Vagina (tissue), 2 donors: ENCODE measurements at places on chromosomes 7 and 10.

DNA sequence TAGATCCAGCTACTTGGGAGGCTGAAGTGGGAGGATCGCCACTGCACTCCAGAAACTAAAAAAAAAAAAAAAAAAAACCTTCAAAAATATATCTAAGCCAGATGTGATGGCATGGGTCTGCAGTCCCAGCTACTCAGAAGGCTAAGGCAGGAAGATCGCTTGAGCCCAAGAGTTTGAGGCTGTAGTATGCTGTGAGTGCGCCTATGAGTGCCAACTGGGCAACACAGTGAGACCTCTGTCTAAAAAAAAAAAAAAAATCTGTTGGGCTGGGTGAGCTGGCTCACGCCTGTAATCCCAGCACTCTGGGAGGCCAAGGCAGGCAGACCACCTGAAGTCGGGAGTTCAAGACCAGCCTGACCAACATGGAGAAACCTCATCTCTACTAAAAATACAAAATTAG is 2.8 kb upstream of the CHCHD1 start:
- no peak for DNase-seq

DNA sequence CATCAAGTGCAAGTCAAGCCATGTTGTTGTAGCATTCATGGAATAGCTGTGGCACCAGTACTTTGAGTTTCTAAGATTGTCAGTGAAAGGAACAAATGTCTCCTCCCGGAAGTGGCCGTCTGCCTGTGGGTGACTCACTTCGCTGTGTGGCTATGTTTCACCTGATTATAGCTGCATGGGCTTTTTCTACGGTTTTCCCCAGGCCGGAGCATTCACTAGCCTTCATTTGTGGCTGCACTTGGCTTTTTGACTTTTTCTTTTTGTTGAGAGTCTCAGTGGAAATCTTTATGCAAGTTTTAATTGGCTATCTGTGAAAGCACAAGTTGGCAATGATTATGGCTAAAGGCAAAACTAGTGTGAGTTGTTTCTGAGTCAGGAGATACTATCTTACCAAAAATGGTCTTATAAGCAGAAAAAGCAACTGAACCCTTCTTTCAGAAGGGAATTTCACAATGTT is 35.0 kb downstream of the SRI start:
- no peak for DNase-seq

DNA sequence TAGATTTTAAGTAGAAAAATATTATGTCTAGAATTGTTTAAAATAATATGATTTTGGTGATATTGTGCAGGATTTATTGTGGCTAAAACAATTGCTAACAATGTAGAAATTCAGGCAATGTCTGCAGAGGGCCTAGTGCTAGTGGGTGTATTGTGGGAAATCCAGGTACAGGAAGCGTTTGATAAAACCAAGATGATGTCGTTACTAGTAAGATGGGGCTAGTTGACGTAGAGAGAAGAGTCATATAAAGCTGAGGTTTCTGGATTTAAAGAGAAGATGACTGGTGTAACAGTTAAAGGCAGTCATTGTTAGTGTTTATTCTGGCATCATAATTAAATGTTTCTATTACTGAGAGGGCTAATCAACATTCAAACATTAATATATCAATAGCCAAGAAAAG is 43.5 kb downstream of the ADK start:
- DNase-seq: no peak

GRCh38 chr7:22771872-22772228 is 44.9 kb downstream of the IL6 start:
- DNase-seq: no peak

DNA sequence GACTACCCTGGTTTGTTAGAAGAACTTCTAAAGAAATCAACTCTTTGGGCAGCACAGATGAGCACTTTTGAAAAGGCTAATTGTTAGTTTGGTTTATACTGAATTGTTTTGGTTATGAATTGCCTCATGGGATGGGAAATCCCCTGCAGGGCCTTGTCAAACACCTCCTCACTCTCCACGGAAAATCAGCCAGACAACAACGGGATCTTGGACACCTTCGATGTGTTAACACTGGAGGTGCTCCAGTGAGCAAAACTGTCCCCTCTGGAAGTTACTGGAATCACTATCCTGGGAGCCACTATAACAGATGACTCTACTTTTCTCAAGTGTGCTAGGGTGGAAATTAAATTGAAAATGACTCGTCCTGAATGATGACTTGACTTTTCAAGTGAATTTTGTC is 38.7 kb downstream of the CDK6 start:
- DNase-seq: no peak

GRCh38 chr10:123687758-123688157 is 21.6 kb downstream of the GPR26 start:
- DNase-seq: no peak

DNA sequence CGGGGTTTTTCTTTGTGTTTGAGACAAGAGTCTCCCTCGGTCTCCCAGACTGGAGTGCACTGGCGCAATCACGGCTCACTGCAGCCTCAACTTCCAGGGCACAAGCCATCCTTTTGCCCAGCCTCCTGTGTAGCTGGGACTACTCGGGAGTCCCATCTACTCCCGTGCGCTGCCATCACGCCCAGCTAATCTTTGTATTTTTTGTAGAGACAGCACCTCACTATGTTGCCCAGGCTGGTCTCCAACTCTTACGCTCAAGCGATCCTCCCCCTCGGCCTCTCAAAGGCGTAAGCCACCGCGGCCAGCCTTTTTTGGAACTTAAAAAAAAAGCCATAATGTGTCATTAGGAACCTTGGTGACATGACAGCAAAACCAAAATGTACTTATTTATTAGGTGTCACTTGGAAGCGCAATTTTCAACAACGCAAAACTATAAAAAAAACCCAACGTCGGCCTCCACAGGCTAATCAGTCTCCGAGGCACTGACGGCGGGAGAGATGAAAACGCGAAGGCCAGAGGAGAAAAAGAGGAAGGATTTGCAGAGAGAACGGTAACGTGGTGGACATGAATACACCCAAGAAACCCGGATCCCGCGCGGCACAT is 911 bp upstream of the HNRNPH3 start:
- DNase-seq: peak; percentile 89

GRCh38 chr10:86085136-86085535 is 281.5 kb downstream of the GRID1 start:
- peak; percentile 40 for DNase-seq

DNA sequence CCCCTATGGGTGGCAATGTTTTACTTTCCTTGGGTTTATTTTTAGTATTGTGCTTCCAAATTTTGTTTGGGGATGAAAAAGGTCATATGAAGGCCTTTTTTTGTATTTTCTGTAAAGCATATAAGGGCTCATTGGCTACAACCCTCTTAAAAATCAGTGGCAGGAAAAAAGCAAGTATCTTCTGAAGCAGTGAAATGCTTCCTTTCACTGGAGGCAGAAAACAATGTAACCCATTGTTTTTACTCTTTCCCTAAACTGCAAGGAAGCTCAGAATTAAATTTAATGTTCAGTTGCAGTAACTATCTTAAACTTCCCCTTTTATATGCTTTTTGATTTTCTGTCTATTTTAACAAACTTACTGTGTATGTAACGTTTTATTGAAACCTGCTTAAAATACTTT is 148.7 kb upstream of the LYZL1 start:
- DNase-seq: no peak

DNA sequence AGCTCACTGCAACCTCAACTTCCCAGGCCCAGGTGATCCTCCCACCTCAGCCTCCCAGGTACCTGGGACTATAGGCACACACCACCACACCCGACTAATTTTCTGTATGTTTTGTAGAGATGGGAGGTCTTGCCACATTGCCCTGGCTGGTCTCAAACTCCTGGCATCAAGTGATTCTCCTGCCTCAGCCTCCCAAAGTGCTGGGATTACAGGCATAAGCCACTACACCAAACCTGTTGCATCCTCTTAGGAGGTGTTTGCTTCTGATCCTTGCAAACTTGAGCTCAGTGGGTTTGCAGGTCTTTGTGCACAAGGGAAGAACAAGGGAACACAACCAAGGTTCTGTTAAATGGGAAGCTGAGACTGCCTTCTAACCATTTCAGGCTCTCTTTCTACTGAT is 184.6 kb downstream of the ARHGAP12 start:
- DNase-seq: no peak

DNA sequence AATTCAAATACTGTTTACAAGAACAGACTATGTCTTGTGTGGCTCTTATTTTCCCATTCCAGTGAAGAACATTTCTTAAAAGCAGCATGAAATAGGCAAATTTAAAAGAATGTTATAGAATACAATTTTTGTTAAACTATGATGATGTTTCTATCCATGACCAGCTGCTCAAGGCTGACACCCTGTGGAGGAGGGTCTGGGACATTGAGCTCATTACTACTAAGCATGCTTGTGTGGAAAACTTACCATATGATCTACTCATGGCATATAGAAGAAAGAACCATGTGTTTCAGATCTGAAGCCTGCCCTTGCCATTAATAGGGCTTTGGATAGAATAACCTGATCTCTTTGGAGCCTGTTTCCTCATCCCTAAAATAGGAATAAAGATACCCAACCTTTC is 125.0 kb downstream of the FOXP2 start:
- DNase-seq: no peak

DNA sequence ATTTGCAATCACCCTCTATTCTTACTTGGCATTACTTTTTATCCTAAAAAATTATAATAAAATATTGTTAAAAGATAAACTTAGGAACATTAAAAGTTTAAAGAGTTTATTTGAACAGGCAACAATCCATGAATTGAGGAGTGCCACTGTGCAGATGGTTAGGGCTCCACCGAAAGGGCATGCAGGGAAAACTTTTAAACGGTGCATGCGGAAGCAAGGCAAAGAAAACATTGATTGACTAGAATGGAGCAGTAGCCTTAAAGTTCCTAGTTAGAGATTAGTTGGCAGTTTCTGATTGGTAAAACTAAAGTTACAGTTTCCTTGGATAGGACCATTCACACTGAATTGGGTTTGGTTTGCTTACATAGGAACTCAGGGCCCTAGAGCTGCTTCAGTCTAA is 17.3 kb downstream of the CC2D2B start:
- DNase-seq: no peak

DNA sequence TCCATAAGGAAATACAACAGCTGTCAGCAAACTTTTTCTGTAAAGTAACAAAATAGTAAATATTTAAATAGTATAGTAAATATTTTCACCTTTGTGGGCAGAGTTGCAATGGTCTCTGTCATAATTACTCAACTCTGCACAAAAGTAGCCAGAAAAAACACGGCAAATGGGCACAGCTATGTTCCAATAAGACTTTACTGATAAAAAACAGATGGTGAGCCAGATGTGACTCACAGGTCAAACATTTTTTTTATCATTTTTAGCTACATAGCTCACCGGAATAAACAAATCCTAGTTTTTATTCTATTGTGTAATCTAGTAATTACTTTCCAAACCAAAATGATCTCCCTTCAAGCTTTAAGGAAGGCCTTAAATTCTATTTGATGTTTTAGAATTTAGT is 55.3 kb downstream of the NCAPG2 start:
- DNase-seq: no peak

GRCh38 chr10:78756604-78757343 is 312.0 kb upstream of the ZMIZ1 start:
- DNase-seq: no peak

- no peak for DNase-seq
These were observed 61.6 kb downstream of the TASOR2 start for GRCh38 chr10:5746197-5746596.

DNA sequence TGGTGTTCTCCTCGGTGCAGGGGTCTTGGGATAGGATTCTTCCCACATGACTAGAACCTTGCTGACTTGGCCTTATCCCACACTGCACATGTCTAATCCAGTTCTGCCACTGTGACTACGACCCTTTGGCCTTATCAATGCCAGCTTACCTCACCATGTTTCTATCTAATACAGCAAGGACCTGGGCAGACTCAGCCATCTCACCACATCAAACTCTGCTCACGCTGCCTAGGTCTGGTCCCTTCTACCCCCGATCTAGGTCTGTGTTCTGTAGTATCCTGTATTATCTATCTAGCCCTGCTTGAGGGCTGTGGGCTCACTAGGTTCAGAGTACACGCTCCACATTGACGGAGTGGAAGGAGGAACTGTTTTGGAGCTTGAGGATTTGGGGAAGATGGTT is 282.4 kb downstream of the HPSE2 start:
- DNase-seq: no peak

DNA sequence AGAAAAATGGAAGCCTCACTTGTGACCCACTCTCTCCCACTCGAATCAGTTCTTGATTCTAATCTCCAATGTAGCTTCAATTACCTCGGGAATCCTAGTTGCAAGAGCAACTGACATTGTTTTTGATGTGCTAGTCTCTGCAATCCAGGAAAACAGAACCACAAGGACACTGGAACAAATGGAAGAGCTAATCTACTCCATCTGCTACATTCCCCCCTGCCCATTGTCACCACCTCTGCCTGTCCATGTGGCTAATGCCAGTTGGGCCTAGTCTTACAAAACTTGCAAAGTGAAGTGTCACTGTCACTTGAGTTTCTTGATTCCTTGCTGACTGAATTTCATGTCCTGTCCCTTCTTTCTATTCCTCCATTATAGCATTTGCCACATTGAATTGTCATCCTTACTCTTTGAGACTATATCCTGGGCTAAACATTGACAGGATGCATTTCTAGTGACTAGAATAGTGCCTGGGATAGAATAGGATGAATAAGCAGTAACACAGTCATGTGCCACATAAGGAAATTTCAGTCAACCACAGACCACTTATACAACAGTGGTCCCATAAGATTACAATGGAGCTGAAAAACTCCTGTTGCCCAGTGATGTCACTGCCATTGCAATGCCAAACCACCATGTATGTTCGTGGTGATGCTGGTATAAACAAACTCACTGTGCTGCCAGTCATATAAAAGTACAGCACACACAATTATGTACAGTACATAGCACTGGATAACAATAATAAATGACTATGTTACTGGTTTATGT is 13.5 kb downstream of the GCC1 start:
- DNase-seq: no peak

DNA sequence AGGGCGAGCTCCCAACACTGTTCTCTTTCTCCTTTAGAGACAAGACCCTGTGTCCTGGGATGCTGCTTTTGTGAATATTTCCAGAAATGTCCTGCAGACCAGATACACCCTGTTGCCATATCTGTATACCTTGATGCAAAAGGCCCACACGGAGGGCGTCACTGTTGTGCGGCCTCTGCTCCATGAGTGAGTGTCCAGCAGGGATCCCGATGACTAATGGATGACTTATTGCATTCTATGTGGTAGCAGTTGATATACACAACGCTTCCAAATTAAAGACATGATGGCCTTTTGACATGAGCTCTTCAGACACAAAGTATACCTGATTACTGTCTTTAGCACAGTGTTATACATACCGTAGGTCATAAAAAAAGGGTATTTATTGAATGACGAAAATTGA is 45.0 kb upstream of the MGAM2 start:
- DNase-seq: no peak
